Activated CD8-positive, alpha-beta T cell treated with anti-CD3 and anti-CD28 coated beads for 36 hours (primary cell): ENCODE measurements at places on chromosomes 11 and 22. TPM values are rescaled to one million over a fixed set of nuclear protein-coding genes. Genes with fewer than 3 reads are reported as not detected.

- H3K27me3 ChIP-seq: peaks cover 5% of the 10 kb centered on the region
- no peak overlapping the region for H3K4me3 ChIP-seq
- no peaks in the 10 kb centered on the region for H3K4me1 ChIP-seq
- DNase-seq: no peak
- no peaks in the 10 kb centered on the region for H3K36me3 ChIP-seq
Measured at GRCh38 chr11:17588166-17588565, 41.1 kb downstream of the OTOG start.

DNA sequence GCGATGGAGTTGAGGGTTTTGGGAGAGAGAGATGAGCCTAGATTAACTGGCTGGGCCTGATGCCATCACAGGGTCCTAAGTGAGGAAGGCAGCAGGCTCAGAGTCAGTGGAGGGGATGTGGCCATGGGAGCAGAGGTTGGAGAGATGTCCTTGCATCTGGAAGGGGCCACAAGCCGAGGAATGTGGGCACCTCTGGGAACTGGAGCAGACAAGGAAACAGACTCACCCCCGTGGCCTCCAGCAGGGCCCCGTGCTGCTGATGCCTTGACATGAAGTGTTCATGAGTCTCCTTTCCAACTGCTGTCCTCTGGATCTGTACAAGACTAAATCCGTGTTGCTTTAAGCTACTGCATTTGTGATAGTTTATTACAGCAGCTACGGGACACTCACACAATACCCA lies 49.2 kb downstream of the SHISAL1 start:
- H3K4me1 ChIP-seq: no peaks in the 10 kb centered on the region
- no peaks in the 10 kb centered on the region for H3K36me3 ChIP-seq
- no peak overlapping the region for H3K4me3 ChIP-seq
- no peak for DNase-seq

DNA sequence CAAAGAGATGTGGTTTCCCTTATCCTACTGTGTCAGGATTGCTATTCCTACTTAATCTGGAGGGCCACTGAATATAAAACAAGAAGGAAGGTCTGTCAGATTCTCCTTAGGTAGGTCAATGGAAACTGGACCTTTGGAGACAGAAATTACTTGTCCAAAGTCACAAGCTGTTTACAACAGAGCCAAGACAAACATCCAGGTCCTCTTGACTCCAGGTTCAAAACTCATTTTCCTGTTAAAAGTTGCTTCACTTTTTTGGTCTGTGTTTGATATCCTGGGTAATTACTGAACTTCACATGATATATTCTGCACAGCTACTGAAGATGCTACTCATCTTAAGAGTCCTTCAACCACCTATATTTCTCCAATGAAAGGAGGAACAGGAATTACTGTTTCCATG lies 81.2 kb upstream of the ARHGAP32 start:
- no peak overlapping the region for H3K4me3 ChIP-seq
- peaks cover 20% of the 10 kb centered on the region for H3K4me1 ChIP-seq
- no peak for DNase-seq

- no peak overlapping the region for H3K4me3 ChIP-seq
- no peaks in the 10 kb centered on the region for H3K36me3 ChIP-seq
- no peaks in the 10 kb centered on the region for H3K27me3 ChIP-seq
- DNase-seq: peak; percentile 26
- peaks cover 29% of the 10 kb centered on the region for H3K4me1 ChIP-seq
- H3K27ac ChIP-seq: peak overlapping the region; percentile 64
Measured at GRCh38 chr11:67099831-67100324, 19.2 kb upstream of the KDM2A start.

GRCh38 chr11:86736291-86737143 lies 63.8 kb upstream of the PRSS23 start:
- DNase-seq: no peak
- H3K27ac ChIP-seq: no peak overlapping the region
- H3K27me3 ChIP-seq: no peaks in the 10 kb centered on the region
- no peaks in the 10 kb centered on the region for H3K36me3 ChIP-seq
- H3K4me3 ChIP-seq: no peak overlapping the region

DNA sequence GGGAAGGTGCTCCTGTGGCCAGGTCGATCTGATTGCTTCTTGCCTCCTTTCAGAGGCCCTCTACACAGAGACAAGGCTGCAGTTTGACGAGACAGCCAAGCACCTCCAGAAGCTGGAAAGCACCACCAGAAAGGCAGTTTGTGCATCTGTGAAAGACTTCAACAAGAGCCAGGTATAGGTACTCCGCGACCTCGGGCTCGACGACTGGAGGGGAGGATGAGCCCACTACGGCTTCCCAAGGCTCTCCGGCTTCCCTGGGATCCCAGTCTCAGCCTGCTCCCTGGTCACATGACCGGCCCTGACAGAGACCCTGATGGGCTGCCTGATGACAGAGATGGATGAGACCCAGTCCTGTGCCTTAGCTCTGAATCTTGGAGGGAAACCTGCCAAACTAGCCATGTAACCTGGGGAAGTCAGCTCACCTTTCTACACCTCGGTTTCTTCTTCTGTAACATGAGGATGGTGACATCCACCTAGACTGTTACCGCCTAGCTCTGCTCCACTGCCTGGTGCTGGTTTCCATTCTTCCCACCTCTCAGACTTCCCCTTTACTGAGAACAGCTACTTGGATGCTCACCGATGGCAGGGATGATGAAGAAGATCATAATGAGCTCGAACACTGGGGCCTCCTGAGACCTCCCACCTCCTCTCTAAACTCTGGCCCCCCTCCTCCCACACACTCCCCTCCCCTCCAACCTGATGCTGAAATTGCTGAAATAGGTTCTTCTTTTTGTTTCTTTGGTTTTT lies 8.9 kb downstream of the RIBC2 start:
- no peak overlapping the region for H3K4me3 ChIP-seq
- no peaks in the 10 kb centered on the region for H3K4me1 ChIP-seq
- peaks cover 41% of the 10 kb centered on the region for H3K36me3 ChIP-seq

DNA sequence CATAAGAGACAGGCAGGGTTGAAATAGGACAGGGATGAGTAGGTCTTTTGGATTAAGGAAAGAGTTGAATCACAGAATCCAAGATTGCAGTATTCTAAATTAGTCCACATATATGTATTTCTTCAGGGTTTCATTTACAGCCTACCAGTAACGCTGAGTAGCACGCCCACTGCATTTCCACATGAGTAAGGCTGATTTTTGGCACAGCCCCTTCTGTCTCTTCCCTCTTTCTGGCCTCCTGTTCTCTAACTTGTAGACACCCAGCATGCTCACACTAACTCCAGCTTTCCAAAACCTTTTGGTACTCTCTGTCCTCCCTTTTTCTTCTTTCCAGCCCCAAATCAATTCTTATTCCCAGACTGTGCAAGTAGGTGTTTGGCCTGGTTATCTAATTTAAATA lies 3.7 kb upstream of the SIK2 start:
- no peak overlapping the region for H3K4me3 ChIP-seq
- no peak overlapping the region for H3K27ac ChIP-seq
- peaks cover 13% of the 10 kb centered on the region for H3K4me1 ChIP-seq
- peaks cover 8% of the 10 kb centered on the region for H3K27me3 ChIP-seq
- peaks cover 3% of the 10 kb centered on the region for H3K36me3 ChIP-seq

- H3K27me3 ChIP-seq: no peaks in the 10 kb centered on the region
- DNase-seq: no peak
- H3K27ac ChIP-seq: no peak overlapping the region
- no peaks in the 10 kb centered on the region for H3K4me1 ChIP-seq
Measured at GRCh38 chr11:84514436-84514835, 1112.7 kb downstream of the DLG2 start.

DNA sequence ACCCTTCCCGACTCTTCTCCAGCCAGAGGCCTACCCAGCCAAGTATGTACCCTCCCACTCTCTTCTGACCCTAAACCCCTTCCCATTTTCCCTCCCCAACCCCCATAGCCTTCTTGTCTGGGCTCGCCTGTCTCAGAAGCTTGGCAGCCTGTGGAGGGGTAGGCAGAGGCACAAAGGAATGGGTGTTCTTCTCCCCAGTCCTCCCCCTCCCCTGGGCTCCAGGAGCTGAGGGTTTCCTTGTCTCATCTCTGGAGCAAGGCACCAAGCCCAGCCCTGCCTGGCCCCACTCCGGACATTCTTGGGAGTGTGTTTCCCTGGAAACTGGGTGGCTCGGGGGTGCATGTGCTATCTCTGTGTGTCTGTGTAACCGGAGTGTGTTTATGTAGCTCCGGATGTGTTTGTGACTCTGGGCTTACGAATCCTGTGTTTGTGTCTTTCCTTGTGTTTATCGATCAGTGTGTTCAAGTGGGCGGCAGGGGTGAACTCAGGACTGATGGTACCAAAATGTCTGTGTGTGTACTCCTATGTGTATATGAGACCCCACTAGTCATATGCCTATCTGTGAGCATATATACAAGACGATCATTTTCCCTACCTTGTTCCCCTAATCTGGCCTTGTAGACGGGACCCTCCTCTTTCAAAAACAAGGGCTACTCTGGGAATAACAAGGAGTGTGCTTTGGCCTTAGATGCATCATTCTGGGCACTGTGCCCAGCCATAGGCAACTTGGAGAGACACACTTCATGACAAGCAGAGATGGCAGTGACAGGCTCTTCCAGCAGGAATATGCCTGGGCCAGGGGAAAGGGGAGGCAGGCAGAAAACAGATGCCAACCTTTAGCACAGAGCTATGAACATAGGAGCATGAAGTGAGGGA lies 10.9 kb downstream of the PHLDB1 start:
- peaks cover 14% of the 10 kb centered on the region for H3K27me3 ChIP-seq
- no peaks in the 10 kb centered on the region for H3K36me3 ChIP-seq
- no peak for DNase-seq
- no peak overlapping the region for H3K4me3 ChIP-seq
- H3K4me1 ChIP-seq: peaks cover 9% of the 10 kb centered on the region

DNA sequence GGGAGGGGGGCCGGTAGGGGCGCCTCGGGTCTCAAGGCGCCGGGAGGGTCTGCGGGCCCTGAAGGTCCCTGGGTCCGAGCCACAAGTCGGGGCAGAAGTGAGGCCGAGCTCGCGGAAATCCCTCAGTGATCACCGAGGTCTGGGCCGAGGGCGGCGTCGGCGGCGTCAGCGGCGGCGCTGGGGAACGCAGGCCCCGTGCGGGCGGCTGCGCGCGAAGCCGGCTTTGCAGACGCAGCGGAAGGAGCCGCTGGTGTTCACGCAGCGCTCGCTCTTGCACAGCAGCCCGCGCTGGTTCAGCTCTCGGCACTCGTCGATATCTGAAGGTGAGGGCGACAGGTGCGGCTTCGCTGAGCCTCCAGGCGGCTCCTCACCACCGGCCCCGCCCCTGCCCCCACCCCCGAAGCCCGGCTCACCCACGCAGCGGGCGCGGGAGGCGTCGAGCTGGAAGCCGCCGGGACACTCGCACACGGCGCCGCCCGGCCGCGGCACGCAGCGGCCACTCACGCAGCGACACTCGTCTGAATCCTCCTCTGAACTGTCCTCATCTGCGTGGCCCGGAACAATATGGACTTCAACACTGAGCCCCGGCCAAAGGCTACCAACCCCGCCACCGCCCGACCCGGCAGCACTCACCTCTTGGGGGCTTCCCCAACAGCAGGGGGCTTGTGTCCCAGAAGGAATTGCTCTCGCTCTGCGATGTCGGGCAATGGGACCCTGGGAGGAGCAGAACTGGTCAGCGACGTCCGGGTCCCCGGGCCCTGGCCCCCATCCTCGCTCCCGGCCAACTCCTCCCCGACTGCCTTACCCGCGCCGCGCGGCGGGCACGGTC lies 14.2 kb downstream of the SCYL1 start:
- no peak for DNase-seq
- H3K27ac ChIP-seq: no peak overlapping the region
- no peak overlapping the region for H3K4me3 ChIP-seq
- no peaks in the 10 kb centered on the region for H3K27me3 ChIP-seq
- H3K36me3 ChIP-seq: peaks cover 9% of the 10 kb centered on the region
- peaks cover 14% of the 10 kb centered on the region for H3K4me1 ChIP-seq

DNA sequence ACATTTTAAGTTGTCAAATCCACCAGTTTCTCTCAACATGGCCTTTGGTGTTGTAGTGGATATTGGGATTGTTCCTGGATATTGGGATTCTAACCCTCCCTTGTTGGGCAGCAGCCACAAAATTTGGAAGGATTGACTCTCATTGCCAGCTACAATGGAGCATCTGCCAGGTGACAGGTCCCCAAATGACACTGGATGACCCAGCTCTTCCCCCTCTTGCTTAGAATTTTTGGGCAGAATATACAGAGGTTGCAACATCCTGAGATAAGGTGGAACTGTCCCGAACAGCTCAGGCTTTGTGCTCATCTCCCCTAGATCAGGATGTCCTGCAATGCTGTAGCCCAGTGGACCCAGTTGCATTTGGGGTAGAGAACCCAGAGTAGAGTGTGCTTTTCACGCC lies 5.3 kb upstream of the TBC1D22A start:
- no peak overlapping the region for H3K4me3 ChIP-seq
- no peak overlapping the region for H3K27ac ChIP-seq
- DNase-seq: no peak
- H3K36me3 ChIP-seq: peaks cover 32% of the 10 kb centered on the region

GRCh38 chr22:23163665-23164064 lies 16.6 kb upstream of the BCR start:
- H3K27ac ChIP-seq: no peak overlapping the region
- H3K36me3 ChIP-seq: no peaks in the 10 kb centered on the region
- no peaks in the 10 kb centered on the region for H3K27me3 ChIP-seq
- no peak for DNase-seq
- no peak overlapping the region for H3K4me3 ChIP-seq

DNA sequence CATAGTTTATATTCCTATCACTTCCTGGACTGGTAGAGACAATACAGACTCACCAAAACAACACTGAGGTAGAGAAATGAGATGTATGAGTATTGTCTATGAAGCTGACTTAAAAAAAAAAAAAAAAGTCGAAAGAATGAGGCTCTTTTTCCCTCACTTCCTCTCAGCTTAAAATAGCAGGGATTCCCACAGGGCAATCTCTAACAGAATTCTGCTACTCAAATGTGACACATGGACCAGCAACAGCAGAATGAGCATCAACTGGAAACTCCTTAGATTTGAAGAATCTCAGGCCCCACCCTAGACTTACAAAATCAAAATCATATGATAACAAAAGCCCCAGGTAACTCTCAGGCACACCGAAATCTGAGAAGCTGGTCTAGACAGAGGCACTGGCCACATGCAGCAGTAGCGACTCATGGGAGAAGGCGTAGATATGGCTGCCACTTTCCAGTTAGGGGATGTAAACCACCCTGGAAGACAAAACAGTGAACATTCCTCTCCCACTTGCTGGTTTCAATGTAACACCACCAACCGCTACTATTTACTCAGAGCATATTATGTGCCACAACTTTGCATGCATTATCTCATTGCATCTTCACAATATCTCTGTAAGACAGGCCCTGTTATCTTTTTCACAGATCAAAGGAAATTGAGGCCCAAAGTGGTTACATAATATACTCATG lies 128.0 kb downstream of the RBFOX2 start:
- peaks cover 14% of the 10 kb centered on the region for H3K4me1 ChIP-seq
- H3K36me3 ChIP-seq: no peaks in the 10 kb centered on the region

SMIM35 gene
- 0.27 TPM for total RNA-seq

GALNT18 gene
- total RNA-seq: 6.8 TPM

ZNF70 gene
- total RNA-seq: 1.7 TPM

TXN2 gene
- total RNA-seq: 96.5 TPM

RIC3 gene
- 7.6 TPM for total RNA-seq

LTO1 gene
- 15.9 TPM for total RNA-seq

HEPN1 gene
- not detected for total RNA-seq

CD3E gene
- total RNA-seq: 387 TPM
